ENCODE measurements at places on chromosomes 3 and 15. TPM values are rescaled to one million over a fixed set of nuclear protein-coding genes. Genes with fewer than 3 reads are reported as not detected.

Gene C2CD4B
- total RNA-seq = not detected

Gene LRRC49
- total RNA-seq = 4.0 TPM

Gene ITIH4
- total RNA-seq = 5.4 TPM

Gene SERINC4
- total RNA-seq = 0.10 TPM

Gene ZPLD1
- total RNA-seq = 0.59 TPM

Gene SYNPR
- not detected for total RNA-seq

- DNase-seq = no peak
These were observed 6.5 kb downstream of the ALG3 start for GRCh38 chr3:184242297-184242685.

- DNase-seq = no peak
These were observed 213.7 kb upstream of the HES1 start for GRCh38 chr3:193922034-193922774.

- DNase-seq = no peak
These were observed 1.7 kb upstream of the HES1 start for GRCh38 chr3:194134231-194134756.

DNA sequence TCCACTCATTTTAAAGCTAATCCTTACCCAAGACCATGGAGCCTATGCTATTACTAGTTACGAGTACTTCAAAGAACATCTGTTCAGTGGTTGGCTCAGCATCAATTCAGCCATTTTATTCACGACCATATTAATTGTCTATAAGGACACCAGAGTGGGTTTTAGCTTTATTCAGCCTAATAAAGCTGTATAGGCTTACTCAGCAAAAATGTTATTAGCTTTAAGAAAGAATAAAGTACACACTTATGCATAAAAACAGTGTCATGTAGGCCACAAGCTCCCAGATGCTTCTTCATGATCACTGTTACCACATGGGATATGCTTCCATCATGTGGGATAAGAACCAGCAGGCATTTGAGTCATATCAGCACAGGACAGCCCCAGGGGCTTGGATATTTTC is 87.4 kb upstream of the GPR149 start:
- DNase-seq = no peak

DNA sequence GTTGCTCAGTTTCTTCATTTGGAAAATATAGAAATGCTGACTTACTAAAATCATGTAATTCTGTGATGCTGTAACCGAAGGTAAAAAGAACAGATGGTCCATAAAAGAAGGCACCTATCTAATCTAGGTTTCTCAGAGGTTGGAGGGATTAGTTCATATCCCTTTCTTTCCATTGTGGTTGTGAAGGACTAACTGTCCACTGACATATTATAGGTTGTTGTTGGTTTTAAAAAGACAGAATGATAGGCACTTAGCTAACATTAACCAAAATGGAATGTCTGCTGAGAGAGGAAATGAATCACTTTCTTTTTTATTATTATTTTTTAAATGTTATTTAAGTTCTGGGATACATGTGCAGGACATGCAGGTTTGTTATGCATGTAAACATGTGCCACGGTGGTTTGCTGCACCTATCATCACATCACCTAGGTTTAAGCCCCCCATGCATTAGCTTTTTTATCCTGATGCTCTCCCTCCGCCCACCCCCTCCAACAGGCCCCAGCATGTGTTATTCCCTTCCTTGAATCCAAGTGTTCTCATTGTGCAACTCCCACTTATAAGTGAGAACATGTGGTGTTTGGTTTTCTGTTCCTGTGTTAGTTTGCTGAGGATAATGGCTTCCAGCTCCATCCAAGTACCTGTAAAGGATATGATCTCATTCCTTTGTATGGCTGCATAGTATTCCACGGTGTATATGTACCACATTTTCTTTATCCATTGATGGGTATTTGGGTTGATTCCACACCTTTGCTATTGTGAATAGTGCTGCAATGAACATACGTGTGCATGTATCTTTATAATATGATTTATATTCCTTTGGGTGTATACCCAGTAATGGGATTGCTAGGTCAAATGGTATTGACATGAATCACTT is 45.8 kb downstream of the ALDH1A2 start:
- DNase-seq = no peak

DNA sequence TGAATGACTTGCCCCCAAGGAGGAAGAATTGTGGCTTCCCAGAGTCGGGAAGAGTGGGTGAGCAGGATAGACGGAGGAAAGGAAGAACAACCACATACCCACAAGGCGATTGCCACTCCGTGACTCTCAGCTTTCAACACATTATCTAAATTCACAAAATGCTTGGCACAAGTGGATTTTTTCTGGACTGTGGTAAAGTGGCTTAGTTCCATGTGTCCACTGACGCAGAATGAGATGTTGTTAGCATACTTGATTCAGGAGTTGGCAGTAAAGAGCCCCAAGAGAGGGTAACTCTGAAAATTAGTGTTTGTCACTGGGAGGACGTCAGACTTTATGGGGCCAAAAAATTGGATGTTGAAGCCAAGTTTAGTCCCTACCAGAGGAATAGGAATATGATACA is 198.8 kb upstream of the CTNNB1 start:
- peak; percentile 65 for DNase-seq

DNA sequence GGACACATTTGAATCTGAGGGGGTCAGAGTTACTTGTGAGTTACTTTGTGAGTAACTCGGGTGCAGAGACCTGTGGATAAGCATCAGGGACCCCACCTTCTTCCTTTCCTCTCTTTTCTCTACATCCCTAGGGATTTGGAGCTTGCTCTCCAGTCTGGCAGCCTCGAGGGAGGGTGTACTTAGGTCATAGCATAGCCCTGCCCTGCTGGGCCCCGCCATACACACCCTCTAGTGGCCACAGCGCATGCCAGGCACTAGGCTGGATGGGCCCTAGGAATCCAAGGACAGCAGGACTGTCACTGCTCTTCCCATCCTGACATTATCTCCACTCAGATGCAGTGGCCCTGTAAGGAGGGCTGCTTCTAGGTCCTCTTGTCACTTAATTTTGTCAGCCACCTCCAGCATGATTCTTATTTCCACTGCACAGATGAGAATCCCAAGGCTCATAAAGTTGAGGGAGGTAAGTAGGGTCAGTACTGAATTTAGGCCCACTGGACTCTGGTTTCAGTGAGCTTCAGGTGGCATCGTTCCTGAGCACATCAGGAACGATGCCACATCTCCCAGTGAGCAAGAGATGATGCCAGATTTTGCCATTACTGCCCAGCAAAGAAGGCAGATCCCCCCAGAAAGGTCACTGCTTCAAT is 3.6 kb upstream of the SMAD6 start:
- DNase-seq = peak; percentile 75

- DNase-seq = peak; percentile 48
These were observed 1.5 kb downstream of the CTDSPL start for GRCh38 chr3:37862903-37863815.

GRCh38 chr3:197586181-197586580 is 30.4 kb upstream of the BDH1 start:
- DNase-seq = peak; percentile 13

Data from myocyte (in vitro differentiated cells).